Suprapubic skin (tissue), 4 donors: ENCODE measurements at places on chromosomes 6 and 20.
A peak's percentile ranks its signal among the peaks of the same experiment; 100 is the strongest.

GRCh38 chr20:63842258-63842657 lies 11.2 kb upstream of the ZBTB46 start:
- no peak for DNase-seq

DNA sequence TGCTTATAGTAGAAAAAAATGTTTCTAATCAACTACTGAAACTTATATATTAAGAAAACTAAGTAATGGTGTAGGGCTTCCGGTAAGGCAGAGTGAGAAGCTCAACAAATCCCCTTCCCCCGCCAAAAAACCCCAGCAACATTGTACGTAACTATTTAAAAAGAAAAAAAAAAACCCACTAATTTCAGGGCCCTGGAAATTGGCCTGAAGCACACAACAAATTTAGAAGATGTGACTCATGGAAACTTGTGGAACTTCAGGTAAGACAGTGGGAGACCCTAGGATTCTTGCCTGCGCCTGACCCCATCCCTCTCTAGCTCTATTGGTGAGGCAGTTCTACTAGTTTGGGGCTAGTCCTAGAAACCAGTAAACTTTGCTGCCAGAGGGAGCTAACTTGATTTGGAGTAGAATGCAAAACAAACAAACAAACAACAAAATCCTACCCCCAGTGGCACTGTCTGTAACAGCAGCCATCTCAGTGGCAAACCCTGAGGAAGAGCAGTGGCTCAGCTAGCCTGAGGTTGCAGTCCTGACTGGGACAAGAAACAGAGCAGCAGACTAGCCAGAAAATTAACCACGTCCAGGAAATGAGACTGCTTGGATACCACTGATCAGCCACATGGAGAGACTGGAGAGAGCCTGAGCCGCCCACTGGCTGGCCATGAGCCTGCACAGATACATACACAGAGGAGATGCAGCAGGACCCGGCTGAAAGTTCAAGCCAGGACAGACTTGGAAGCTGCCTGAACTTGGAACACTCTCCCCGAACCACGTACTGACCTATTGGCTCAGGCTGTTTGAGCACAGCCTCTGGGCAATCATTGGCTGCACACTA lies 135.1 kb downstream of the TBXT start:
- no peak for DNase-seq

- no peak for DNase-seq
Observed at GRCh38 chr6:132820629-132821381, 6.4 kb downstream of the RPS12 start.

DNA sequence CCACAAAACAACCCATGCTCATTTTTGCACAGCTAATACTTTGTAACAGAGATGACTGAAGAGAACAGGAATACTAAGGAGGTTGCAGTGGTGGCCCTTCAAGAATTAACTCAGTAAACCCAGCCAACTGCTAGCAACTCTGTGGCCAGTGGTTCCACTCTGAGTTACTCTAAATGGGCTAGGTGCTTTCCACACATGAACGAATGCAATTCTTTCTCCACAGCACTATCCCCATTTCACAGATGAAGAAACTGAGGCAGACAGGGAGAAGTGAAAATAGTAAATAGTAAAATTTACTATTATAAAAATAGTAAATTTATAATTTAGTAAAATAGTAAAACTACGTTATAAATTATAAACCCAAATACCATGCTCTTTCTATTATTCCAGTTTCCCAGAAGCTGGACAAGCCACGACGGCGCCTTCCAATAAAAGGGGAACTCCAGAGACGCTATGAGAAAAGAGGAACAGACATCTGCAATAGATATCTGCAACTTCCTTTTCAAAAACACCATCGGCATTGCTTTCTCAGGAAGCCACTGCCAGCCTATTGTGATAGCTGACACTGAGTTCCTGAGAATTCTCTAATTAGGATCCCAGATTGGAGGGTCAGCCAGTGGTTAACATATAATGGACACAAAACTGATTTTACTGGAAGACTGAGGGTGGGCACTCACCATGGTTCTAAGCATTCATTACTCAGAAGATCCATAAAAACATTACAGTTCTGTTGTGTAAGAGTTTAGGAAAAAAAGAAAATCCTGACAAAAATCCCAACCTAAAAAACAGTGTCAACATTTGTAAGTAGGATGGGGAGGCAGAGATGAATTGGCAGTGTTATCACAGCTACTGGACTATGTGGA lies 16.2 kb downstream of the FKBP1A start:
- DNase-seq: no peak

GRCh38 chr6:137744877-137745276 lies 122.2 kb upstream of the TNFAIP3 start:
- no peak for DNase-seq

DNA sequence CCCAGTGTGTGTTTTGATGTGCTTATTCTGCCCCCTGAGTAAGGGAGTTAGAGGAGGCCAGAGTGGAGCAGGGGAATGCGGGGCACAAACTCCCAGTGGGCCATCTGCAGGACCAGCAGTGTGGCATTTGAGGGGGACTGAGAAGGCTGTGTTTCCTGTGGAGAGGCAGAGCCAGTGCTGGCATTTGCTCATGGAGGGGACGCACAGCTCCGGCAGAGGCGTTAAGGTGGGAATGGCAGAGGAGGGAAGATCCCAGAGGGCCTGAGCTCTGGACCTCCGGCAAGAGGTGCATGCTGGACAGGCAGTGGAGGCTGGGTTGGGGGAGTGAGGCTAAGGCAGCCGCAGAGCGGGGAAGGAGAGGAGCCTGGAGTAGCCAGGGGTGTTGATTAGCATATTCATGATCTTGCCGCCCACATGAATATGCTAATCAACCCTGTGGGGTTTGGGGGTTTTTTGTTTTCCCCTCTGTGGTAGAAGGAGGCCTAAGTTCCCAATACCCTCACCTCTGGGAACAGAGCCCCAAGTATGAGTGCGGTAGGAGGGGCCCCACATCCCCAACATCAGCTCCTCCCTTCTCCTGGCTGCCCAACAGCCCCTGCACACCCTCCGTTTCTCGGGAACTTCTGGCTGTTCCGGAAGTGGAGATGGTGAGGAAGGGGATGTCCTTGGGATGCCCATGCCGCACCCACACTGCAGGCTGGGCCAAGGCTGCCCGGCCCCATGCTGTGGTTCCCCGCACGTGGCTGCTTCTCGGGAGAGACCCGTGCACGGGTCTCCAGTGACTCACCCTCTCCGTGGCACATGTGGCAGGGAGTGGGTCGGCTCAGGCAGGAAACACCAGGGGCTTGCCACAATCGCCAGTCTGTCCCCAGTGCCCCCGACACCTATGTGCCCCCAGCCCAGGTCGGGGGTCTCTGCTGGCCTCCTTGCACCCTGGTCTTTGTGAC lies 33.8 kb downstream of the DLGAP4 start:
- DNase-seq: no peak

GRCh38 chr6:138545621-138545980 lies 46.3 kb upstream of the NHSL1 start:
- DNase-seq: no peak

GRCh38 chr6:89667872-89668556 lies 29.5 kb upstream of the LYRM2 start:
- DNase-seq: no peak

DNA sequence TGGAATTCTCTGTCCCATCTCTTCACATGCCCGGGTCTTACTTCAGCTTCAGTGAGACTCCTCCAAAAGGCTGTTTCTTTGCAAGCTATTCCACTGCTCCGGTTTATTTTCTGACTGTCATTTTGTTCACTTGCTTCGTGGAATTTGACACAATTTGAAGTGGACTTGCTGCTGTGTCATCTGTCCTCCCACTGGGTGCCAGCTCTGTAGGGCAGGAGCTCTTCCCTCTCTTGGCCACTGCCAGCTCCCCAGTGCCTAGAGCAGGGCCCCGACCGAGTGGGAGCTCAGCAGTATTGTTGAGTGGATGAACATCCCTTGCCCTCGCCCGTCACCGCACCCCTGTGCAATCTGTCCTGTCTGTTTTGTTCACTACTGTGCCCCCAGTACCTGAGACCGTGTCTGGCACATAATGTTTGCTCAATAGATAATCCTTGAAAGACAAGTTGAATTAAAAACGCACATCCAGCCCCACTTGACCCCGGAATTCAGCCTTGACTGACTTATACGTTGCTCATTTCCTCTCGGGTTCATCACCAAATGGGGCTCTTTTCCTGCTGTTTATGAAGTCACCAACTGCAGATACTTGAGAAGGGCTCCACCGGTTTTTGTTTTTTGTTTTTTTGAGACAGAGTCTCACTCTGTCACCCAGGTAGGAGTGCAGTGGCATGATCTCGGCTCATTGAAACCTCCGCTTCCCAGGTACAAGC lies 170.3 kb upstream of the KCNG1 start:
- no peak for DNase-seq

DNA sequence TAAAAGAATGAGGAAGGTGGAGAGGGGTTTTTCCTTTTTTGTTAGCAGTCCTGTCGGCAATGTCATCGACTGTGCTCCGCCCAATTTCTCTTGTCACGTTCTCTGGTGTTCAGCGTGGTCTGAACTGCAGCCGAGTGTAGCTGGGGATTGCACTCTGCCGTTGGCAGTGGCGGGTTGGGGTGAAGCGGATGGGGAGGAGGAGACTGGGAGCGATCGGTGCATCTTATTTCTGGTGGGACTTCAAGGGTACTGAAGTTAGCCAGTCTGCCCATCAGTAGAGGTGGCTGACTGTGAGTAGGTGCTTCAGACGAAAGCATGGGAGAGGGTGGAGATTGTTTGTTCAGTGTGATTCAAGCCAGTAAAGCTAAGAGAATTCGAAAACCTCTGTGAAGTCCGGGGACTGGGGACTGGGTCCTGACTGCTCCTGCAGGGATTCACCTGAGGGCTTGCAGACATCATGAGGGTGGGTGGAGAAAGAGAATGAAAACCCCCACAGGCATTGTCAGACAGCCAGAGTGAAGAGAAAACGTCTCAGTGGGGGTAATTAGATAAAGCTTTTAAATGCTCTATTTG lies 5.1 kb downstream of the RREB1 start:
- no peak for DNase-seq

DNA sequence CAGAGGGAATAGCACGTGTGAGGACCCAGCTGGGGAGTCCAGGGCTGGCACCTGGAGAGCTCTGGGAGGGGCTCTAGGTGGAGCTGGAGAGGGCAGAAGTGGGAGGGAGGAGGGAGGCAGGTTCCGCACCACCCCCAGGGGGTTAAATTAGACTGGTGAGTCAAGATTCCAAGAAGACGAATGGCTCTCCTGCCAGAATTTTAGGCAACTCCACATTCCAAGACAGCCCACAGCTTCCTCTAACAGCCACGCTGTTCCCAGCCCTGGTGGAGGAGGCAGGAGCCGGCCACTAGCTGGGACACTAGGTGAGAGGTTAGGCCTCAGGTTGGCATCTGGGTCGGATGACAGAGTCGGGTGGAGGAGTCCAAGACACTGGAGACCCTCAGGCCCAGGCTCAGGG lies 60.2 kb downstream of the TFAP2C start:
- DNase-seq: no peak

DNA sequence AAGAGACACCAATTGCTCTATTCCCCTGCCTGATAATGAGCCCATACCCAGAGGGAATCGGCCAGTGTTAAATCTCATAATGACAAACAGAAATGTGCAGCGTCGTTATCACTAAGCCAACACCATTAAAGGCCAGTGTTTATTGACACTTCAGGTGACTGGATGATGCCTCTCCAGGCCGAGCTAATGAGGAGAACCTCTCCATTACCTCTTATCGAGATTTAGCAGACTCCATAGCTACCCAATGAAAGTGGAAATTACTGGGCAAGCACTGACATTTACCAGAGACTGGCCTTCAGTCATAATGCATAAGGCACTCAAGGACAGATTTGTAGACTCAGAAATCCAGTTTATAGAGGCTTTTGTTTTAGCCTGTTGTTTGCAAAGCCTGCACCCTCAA lies 669.5 kb downstream of the MAFB start:
- DNase-seq: no peak

DNA sequence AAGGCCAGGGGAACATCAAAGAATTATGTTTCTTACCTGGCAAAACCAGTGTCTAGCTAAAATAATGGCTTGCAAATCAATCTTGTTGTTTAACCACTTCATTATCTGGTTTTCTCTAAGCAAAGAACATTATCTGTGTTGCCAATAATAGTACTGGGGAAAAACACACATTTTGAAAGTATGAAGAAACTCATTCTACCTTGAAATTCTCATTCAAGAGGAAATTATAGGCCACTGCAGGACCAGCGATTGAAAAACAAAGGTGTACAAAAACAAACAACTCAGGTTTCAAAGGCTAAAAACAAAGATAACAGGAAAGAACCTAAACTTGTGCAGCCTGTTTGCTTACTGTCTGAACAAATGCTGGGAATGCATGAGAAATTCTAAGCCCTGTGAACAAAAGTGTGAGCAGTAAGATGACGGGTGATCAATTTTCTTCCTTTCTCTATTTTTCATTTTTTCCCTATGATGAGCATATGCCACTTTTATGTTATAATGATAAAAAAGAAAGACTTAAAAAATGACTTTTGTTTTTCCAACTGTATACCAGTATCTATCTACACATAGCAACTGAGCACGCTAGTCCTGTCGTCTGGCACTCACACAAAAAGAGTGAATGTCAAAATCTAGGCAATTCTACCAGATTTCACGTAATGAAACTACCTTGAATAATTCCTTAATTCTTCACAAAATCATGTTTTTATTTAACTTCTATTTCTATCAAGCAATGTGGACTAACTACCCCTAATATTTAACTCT lies 117.9 kb downstream of the SGK1 start:
- no peak for DNase-seq

GRCh38 chr6:153624528-153624927 lies 414.5 kb upstream of the OPRM1 start:
- no peak for DNase-seq

DNA sequence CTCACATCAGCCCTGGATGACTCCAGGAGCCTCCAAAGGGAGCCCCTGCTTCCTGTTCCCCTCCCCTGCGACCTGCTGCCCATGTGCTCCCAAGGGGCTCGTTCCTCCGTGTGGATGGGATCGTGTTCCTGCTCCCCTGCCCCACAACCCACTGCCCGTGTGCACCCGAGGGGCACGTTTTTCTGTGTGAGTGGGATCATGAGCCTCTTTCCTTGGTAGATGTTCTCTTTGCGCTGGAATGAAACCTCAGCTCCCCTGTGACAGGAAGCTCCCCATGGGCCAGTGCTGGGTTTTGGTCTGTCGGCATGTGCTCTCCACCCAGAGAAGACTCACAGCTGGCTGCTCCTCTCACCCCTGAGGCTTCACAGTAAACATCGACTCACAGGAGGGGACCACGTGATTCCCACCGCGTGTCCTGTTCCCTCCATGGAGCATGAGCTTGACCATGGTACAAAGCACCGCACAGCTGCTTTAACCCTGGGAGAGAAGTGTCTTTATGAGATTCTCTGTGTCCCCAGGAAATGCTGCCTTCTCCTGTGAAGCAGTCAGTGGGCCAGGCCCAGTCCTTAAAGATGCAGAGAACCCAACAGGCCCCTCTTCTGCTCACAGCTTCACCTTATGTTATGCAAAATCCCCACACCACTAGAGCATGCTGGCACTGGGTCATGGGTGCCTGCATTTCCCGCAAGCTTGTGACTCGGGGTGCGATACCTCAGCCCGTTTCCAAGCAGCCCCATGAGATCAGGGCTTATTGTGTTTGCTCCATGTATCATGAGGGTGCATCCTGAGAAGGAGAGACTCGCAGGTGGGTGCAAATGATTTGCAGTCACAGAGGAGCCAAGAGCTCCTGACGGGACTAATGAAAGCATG lies 215.1 kb downstream of the ERMARD start:
- DNase-seq: peak; percentile 69

- DNase-seq: no peak
Observed at GRCh38 chr6:38039502-38039901, 220.0 kb downstream of the ZFAND3 start.

GRCh38 chr6:42049948-42050296 lies 402 bp upstream of the TAF8 start:
- no peak for DNase-seq
